ENCODE measurements at places on chromosomes 13 and 19. TPM values are rescaled to one million over a fixed set of nuclear protein-coding genes. Genes with fewer than 3 reads are reported as not detected.

Gene METTL21C
- not detected for total RNA-seq

Gene PEAK3
- total RNA-seq = not detected

Gene SUGT1
- total RNA-seq = 49.5 TPM

Gene PTH2
- not detected for total RNA-seq

Gene CGB8
- 5.3 TPM for total RNA-seq

All from A549 treated with DMSO at 1 μM for 4 hours (cell line).